ENCODE measurements at places on chromosomes 6 and 20.

DNA sequence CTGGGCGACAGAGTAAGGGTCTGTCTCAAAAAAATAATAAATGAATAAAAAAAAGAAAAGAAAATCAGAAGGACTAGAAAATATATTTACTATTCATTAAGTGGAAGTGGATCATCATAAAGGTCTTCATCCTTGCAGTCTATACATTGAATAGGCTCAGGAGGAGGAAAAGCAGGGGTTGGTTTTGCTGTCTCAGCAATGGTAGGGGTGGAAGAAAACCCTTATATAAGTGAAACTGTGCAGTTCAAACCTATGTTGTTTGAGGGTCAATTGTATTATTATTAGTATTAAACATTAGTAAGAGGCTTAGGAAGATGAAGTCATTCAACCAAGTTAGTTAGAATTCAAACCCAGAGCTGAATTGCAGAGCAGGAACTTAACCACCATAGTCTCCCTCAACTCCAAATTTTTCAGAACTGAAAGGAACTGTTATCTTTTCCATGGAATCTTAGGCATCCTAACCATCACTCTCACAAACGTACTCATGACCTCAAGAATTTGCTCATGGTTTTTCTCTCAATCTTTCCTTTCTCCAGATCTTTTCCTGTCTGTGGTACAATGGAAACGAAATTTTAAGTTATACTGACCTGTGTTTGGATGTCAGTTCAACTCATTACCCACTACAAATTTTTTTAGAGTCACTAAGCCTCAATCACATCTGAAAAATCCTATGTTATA, 7.7 kb upstream of the SMIM13 start:
- no peak for DNase-seq

DNA sequence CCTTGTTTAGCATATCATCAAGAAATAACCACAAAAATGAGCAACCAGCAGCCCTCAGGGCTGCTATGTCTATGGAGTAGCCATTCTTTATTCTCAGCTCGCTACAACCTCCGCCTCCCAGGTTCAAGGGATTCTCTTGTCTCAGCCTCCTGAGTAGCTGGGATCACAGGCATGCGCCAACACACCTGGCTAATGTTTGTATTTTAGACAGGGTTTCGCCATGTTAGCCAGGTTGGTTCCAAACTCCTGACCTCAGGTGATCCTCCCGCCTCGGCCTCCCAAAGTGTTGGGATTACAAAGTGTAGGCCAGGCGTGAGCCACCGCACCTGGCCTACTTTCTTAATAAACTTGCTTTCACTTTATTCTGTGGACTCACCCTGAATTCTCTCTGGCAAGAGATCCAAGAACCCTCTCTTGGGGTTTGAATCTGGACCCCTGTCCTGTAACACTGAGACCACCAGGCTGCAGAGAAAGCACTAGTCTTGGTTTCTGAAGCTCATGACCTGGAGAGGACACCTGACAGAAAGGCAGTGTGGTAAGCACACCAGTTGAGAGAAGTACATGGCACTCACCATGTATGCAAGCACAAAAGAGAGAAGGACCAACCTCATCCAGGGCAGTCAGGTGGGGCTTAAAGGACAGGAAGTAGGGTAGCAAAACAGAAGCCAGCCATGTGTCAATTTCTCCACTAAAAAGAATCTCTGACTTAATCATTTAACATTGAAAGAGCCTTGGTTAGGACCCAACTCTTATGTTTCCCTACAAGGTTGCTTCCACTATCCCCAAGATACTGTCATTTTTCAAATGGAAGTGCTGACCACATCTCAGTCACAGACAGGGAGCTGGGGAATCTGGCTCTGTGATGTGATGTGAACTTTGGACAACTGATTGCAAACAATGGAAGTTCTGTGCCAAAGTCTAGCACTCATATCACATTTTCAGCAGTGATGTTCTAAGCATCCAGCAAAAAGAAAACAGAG, 97.4 kb upstream of the DST start:
- DNase-seq: no peak

DNA sequence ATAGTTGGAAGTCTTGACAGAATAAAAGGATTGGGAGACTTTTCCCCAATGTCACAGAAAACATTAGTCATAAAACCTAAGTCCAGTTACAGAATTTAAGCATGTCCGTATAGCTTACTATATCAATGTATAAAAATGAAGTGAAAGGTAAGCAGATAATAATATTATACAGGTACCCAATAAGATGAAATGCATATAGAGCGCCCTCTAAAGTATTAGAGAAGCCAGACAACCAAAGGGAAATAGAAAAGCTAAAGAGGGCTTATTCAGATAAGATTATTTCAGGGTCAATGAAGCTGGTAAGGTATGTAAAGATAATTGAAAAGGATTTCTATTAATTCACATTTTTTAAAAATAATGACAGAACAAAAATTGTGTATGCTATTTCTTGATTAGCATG, 947.7 kb upstream of the MAP3K7 start:
- DNase-seq: no peak

- no peak for DNase-seq
Observed at GRCh38 chr6:146133866-146134265, 105.0 kb downstream of the GRM1 start.

DNA sequence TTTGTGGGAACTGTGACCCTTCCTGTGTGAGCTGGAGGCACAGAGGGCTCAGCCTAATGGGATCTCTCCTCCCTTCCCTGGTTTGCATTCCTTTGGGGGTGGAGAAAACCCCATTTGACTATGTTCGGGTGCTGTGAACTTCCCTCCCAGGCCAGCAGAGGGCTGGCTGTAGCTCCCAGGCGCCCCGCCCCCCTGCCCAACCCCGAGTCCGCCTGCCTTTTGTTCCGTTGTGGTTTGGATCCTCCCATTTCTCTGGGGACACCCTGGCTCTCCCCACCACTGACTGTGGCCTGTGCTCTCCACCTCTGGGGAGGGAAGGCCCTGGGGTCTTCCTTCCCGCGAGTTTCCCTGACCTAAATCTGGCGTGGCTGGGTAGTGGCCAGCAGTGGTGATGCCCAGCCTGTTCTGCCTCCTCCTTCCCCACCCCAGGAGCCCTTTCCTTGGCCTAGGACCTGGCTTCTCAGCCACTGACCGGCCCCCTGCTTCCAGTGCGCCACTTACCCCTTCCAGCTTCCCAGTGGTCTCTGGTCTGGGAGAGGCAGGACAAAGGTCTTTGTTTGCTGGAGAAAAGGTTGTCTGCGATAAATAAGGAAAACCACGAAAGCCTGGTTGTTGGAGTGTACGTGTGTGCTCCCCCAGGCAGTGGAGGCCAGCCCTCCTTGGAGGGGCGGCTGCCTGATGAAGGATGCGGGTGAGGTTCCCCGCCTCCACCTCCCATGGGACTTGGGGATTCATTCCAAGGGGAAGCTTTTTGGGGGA, 4.9 kb downstream of the VEGFA start:
- DNase-seq: peak; percentile 75

DNA sequence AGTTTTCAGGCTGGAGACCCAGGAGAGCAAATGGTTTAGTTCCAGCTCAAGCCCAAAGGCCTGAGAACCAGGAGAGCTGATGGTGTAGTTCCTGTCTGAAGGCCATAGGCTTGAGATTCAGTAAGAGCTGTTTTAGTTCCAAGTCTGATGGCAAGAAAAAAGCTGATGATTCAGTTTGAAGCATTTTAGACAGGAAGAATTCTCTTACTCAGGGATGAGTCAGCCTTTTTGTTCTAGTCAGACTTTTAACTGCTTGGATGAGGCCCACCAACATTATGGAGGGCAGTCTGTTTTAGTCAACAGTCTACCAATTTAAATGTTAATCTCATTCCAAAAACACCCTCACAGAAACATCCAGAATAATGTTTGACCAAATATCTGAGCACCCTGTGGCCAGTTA, 2.5 kb downstream of the ZSCAN26 start:
- DNase-seq: no peak

DNA sequence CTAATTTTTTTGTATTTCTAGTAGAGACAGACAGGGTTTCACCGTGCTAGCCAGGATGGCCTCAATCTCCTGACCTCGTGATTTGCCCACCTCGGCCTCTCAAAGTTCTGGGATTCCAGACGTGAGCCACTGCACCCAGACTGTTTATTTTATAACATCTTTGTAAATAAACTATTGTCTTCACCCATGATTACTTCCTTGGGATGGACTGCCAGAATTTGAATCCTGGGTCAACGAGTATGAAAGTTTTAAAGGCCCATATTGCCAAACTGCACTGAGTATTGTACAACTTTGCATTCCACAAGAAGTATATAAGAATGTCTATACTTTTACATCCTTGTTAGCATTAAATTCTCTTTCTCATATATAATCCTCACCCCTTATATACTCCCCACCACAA, 38.6 kb downstream of the ZHX3 start:
- no peak for DNase-seq

- no peak for DNase-seq
Observed at GRCh38 chr20:9078826-9079731, 10.2 kb downstream of the PLCB4 start.

GRCh38 chr20:43388268-43389002, 69.3 kb upstream of the SRSF6 start:
- DNase-seq: no peak

GRCh38 chr6:9455864-9456658, 958.8 kb downstream of the TFAP2A start:
- DNase-seq: no peak

DNA sequence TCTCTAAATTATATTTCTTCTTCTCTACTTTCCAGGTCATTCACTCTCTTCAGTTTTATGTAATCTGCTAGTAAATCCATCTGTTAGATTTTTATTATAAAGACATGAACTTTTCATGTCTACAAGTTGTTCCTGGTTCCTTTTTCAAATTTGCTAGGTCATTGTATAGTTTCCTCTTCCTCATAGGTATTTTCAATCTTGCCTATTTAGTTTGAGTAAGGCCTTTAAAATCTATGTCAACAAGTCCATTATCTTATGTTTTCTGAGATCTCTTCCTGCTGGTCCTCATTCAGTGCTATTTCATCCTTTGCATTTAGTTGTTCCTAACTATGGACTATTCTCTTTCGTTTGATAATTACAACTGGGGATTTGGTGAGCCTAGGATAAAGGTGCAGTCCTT, 11.0 kb downstream of the RRBP1 start:
- no peak for DNase-seq

- DNase-seq: no peak
Observed at GRCh38 chr6:89302195-89302770, 12.8 kb downstream of the GABRR2 start.

- no peak for DNase-seq
Observed at GRCh38 chr6:88442737-88443136, 276.6 kb upstream of the CNR1 start.

DNA sequence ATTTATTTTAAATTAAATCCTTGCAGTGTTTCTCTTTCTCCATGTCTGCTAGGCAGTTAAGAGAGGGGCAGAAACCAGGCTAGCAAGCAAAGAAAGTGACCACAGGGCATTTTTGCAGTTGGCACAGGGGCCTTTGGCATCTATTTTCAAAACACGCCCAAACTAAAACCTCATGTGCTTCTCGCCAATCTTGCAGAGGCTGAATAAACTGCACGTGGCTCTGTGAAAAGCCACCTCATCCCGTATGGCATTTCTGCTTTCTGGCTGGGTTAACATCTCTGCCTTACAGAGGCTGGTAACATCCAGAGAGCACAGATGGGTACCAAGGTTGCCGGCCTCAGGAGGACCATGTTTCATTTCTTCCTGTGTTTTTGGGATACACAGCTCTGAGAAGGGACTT, 54.6 kb downstream of the GJA10 start:
- DNase-seq: no peak

GRCh38 chr6:33676416-33677142, 34.9 kb downstream of the UQCC2 start:
- DNase-seq: no peak

DNA sequence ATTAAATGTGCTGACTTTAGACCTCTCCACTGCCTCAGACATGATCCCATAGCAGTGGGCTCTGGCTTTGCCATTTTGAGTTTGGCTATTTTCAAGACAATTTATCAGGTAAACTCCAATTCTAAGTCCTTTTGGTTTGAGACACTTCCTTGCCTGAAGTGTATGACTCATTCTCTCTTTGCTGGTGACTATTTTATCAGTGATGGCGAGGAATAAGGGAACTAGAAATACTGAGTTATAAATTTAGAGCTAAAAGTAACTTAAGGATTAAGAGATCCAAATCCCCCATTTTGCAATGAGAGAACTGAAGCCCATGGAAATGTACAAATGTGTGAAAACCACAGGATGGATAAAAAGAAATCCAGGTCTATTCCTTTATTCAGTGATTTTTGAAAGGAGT, 30.9 kb upstream of the CD83 start:
- DNase-seq: no peak

DNA sequence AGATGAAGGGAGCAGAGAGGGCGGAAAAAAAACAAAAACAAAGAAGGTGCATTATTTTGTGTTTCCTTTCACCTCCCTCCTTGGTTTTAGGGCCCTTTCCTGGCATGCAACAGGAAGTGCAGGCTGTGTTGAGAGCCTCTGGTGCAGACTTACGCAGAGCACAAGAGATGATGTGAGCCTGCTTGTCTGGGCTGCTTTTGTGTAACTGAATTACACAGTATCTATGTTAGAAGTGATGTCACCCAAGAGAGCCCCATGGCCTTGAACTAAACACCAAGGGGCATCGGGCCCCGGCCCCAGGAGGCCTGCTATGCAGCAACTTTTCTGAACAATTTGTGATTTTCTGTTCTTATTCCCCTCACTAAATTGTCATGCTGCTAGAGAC, 25.5 kb downstream of the GNAS start:
- no peak for DNase-seq

DNA sequence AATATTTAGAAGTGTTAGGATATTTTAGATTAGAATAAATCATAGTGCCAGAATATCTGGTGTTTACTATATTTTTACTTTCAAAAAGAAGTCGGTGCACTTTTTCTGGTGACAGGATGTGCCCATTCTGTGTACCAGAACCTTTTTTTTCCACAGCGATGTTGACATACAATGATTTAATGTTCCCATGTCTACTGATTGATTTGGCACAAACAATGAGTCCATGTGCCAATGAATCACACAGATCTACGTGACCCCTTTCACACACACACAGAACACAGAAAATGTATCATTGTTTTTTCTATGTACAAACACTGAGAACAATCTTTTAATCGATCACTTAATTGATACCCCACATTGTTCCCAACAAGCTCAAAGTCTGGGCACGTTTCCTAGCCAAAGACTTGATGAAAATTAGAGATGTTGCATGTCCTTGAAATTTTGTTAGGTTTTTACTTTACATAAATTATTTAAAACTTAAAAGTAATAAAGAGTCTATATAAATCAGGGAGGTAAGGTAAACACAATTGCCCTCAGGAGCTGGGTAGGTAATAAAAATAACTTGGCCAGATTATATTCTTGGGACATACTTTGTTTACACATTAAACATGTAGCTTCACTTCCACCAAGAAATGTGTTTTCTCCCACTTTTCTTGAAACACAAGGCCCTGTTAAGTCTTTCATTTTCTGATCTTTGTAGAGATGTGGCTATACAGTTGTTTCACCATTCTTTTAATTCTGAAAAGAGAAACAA, 36.4 kb upstream of the SOX4 start:
- DNase-seq: no peak

GRCh38 chr6:145453376-145453775, 281.9 kb downstream of the EPM2A start:
- DNase-seq: no peak

All from left forelimb (tissue), 1 donor.